ENCODE measurements at places on chromosomes 2 and 18. TPM values are rescaled to one million over a fixed set of nuclear protein-coding genes. Genes with fewer than 3 reads are reported as not detected.

DNA sequence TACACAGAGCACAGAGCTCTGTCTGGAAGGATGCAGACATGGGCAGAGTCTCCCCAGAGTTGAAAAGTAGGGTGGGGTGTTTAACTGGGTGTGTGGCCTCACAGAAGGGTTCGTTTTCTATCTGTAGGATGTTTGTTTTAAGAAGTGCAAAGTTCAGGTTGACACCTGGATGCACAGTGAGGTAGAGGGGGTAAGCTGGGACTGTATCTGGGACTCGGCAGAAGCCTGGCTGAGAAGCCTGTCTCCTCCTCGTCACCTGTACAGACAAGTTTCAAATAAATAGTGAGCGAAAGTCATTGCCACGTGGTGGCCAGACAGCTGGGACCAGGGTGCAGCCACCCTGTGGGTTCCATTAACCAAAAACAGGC lies 145.9 kb downstream of the KLHL29 start:
- no peaks in the 10 kb centered on the region for H3K36me3 ChIP-seq
- H3K4me1 ChIP-seq, result no peaks in the 10 kb centered on the region
- H3K27me3 ChIP-seq, result no peaks in the 10 kb centered on the region
- no peak for DNase-seq
- H3K27ac ChIP-seq, result no peak overlapping the region
- H3K4me3 ChIP-seq, result no peak overlapping the region

DNA sequence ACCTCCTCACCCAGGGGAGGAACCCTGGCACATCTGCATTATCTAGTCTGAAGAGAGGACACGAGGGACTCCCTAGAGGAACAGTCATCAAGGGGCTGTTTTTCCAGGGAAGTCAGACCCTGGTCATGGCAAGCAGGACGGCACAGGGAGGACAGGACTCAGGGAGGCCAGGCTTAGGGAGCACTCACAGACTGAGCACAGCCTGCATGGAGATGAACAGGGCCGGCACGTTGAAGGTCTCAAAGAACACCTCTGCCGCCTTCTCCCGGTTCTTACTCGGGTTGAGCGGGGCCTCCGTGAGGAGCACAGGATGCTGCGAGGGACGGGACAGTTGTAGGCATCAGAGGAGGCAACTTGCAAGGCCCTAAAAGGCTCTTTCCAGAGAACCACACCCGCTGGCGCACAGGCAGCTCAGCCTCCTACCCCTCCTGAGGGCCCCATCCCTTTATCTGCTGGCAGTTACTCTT lies 5.1 kb downstream of the ACTR1B start:
- no peak overlapping the region for H3K4me3 ChIP-seq
- DNase-seq, result no peak
- H3K27ac ChIP-seq, result no peak overlapping the region
- H3K36me3 ChIP-seq, result no peaks in the 10 kb centered on the region
- H3K27me3 ChIP-seq, result no peaks in the 10 kb centered on the region
- peaks cover 10% of the 10 kb centered on the region for H3K4me1 ChIP-seq

DNA sequence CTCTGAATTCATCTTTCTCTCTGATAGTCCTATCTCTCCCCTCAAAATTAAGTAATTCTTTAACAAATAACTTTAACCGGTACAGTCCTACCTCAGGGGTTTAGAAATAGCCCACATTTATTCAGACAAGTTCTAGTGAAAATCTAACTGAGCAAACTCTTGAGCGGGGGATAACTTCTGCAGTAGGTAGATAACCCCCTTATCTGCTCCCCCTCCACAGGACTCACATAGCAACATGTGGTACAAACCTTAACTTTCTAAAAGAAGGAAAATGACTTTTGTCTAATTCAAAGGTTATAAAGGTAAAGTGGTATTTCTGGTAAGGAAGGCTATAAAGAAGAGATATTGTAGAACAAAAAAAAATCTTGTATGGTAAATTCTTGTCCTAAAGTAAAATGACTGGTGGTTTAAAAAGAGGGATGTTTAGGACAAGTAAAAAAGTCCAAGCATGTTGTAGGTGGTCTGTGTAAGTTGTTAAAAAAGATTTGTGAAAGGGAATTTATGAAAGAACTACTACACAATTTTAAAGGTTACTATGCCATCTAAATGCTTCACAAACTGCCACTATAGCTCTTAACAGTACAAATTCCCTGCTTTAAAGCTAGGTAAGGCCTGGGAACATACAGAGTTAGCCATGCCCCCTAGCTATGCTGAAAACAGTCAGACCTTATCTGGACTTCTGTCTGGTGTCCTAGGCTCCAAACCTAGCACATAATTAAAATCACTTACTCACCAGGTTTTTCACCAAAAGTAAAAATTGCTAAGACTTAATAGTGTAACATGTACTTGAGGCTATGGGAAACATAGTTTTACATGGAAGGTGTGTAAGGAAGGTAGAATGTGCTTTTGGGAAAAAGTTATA lies 8.1 kb upstream of the RPIA start:
- H3K36me3 ChIP-seq, result no peaks in the 10 kb centered on the region
- no peaks in the 10 kb centered on the region for H3K27me3 ChIP-seq
- H3K4me1 ChIP-seq, result peaks cover 11% of the 10 kb centered on the region
- DNase-seq, result no peak
- H3K27ac ChIP-seq, result no peak overlapping the region
- no peak overlapping the region for H3K4me3 ChIP-seq

- H3K4me3 ChIP-seq, result no peak overlapping the region
- no peak for DNase-seq
- no peak overlapping the region for H3K27ac ChIP-seq
- peaks cover 35% of the 10 kb centered on the region for H3K36me3 ChIP-seq
- H3K27me3 ChIP-seq, result no peaks in the 10 kb centered on the region
Observed at GRCh38 chr2:63875131-63875527, 33.4 kb downstream of the UGP2 start.

- H3K27ac ChIP-seq, result no peak overlapping the region
- no peak overlapping the region for H3K4me3 ChIP-seq
- no peaks in the 10 kb centered on the region for H3K4me1 ChIP-seq
- no peaks in the 10 kb centered on the region for H3K36me3 ChIP-seq
- peaks cover 14% of the 10 kb centered on the region for H3K27me3 ChIP-seq
Observed at GRCh38 chr2:88760819-88761598, 69.5 kb downstream of the RPIA start.

GRCh38 chr2:176758426-176758825 lies 454.2 kb upstream of the HNRNPA3 start:
- H3K4me1 ChIP-seq, result no peaks in the 10 kb centered on the region
- DNase-seq, result no peak
- H3K36me3 ChIP-seq, result no peaks in the 10 kb centered on the region
- no peak overlapping the region for H3K27ac ChIP-seq
- H3K4me3 ChIP-seq, result no peak overlapping the region
- H3K27me3 ChIP-seq, result no peaks in the 10 kb centered on the region

- no peaks in the 10 kb centered on the region for H3K27me3 ChIP-seq
- no peak for DNase-seq
- no peaks in the 10 kb centered on the region for H3K4me1 ChIP-seq
- no peak overlapping the region for H3K4me3 ChIP-seq
- no peaks in the 10 kb centered on the region for H3K36me3 ChIP-seq
Observed at GRCh38 chr18:14117606-14118005, 14.6 kb downstream of the ZNF519 start.

DNA sequence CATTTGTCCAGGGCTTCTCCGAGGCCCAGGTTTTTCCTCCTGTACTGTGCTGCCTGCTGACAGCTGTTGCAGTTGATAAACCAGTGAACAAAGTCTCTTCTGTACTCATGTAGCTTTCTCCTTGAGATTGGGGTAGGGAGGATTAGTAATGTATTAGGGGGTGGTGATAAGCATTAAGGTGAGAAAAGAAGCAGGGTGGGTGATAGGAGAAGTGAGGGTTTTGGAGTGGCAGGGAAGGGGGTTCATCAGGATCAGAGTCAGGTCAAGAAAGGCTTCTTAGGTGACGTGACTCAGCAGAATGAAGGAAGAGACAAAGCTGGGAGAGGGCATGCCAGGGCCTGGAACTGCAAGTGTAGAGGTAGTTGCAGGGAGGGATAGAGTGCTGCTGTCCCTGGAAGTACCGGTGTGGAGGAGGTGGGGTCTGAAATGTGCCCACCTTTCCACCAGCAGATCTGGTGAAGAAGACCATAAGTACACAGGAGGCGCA lies 48.7 kb downstream of the PKP4 start:
- no peak overlapping the region for H3K27ac ChIP-seq
- DNase-seq, result no peak
- peaks cover 41% of the 10 kb centered on the region for H3K4me1 ChIP-seq
- H3K36me3 ChIP-seq, result no peaks in the 10 kb centered on the region
- no peak overlapping the region for H3K4me3 ChIP-seq

GRCh38 chr2:218476676-218477075 lies 57.8 kb downstream of the VIL1 start:
- H3K4me3 ChIP-seq, result no peak overlapping the region
- H3K27me3 ChIP-seq, result no peaks in the 10 kb centered on the region
- peaks cover 19% of the 10 kb centered on the region for H3K36me3 ChIP-seq
- H3K27ac ChIP-seq, result no peak overlapping the region
- no peaks in the 10 kb centered on the region for H3K4me1 ChIP-seq

- H3K27ac ChIP-seq, result no peak overlapping the region
- H3K36me3 ChIP-seq, result no peaks in the 10 kb centered on the region
- DNase-seq, result peak; percentile 12
- H3K4me1 ChIP-seq, result no peaks in the 10 kb centered on the region
Observed at GRCh38 chr2:138028538-138028937, 64.3 kb downstream of the HNMT start.

- H3K36me3 ChIP-seq, result no peaks in the 10 kb centered on the region
- H3K4me3 ChIP-seq, result no peak overlapping the region
- H3K4me1 ChIP-seq, result no peaks in the 10 kb centered on the region
- H3K27me3 ChIP-seq, result no peaks in the 10 kb centered on the region
- DNase-seq, result no peak
- H3K27ac ChIP-seq, result no peak overlapping the region
Observed at GRCh38 chr2:160238392-160238791, 38.3 kb upstream of the ITGB6 start.

MC5R gene
- total RNA-seq, result not detected

- H3K4me3 ChIP-seq, result no peak overlapping the region
- H3K36me3 ChIP-seq, result no peaks in the 10 kb centered on the region
Observed at GRCh38 chr2:8137801-8138200, 544.1 kb upstream of the ID2 start.

REG3A gene
- total RNA-seq, result not detected

CPS1 gene
- 1,083 TPM for total RNA-seq

- no peaks in the 10 kb centered on the region for H3K4me1 ChIP-seq
- H3K36me3 ChIP-seq, result no peaks in the 10 kb centered on the region
- H3K27me3 ChIP-seq, result no peaks in the 10 kb centered on the region
Observed at GRCh38 chr2:156189143-156189542, 143.4 kb downstream of the NR4A2 start.

- no peak overlapping the region for H3K4me3 ChIP-seq
- H3K4me1 ChIP-seq, result peaks cover 41% of the 10 kb centered on the region
- H3K36me3 ChIP-seq, result peaks cover 13% of the 10 kb centered on the region
- H3K27me3 ChIP-seq, result no peaks in the 10 kb centered on the region
- H3K27ac ChIP-seq, result peak overlapping the region; percentile 49
Observed at GRCh38 chr2:127704641-127705390, 3.5 kb downstream of the SFT2D3 start.

DNA sequence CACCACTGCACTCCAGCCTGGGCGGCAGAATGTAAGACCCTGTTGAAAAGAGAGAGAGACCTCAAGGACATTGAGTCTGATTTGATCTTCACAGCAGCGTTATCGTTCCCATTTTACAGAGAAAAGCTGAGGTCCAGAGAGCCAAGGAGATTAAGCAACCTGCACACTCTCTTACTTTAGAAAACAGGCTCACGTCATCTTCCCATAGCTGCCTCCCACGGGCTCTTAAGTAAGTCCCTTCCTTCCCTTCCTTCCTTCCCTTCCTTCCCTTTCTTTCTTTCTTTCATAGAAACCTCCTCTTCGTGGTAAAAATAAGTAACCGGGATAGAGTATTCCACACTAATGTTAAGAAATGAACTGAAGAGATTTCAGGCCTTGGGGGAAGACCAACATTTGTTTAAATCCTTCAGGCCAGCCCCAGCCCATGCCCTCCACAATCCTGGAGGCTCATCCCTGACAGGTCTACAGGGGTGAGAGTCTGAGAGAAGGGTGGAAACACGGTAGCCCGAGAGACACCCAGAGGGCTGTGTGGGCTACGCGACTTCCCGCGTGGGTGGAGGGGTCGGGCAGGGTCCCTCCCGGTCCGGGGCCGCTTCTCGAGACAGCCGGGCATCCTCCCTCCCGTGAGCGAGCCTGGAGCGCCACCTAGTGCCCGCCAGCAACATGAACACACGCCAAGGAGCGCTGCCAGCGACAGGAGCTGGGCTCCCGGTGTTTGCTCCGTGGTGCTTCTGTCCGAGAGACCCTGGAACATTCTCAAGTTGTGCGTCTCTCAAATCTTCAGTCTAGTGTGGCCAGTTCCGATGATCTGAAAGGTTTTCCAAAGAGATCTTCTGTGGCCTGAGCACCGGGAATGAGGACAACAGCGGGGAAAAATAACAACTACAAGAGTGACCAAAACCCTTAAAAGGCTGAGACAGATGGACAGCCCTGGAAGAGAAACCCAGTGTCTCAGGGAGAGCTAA lies 160.3 kb downstream of the INO80D start:
- H3K36me3 ChIP-seq, result no peaks in the 10 kb centered on the region
- H3K4me3 ChIP-seq, result no peak overlapping the region
- no peak overlapping the region for H3K27ac ChIP-seq
- no peaks in the 10 kb centered on the region for H3K4me1 ChIP-seq
- H3K27me3 ChIP-seq, result no peaks in the 10 kb centered on the region
